ENCODE measurements at places on chromosomes 6 and 20.

- DNase-seq = no peak
These were observed 198.6 kb upstream of the SIM1 start for GRCh38 chr6:100663219-100663863.

GRCh38 chr6:131917318-131917717, 33.9 kb downstream of the CCN2 start:
- no peak for DNase-seq

DNA sequence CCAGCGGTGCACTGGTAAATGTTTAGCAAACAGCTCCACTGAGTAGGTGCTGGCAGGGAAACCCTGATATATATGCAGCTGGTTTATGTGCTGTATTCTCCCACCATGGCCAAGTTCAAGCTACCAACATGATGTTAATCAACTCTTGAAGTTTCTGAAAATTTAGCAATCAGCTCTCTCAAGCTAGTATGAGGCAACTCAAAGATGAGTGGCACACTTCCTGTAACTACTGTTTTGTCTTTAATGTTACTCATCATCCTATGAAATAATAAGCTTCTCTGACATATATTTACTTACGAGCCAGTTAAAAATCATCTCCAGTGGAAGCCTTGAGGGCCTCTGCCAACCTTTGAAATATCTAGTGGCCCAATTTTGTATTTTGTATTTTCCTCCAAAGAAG, 54.7 kb downstream of the TRMT6 start:
- no peak for DNase-seq

GRCh38 chr6:150639823-150640331, 40.2 kb downstream of the PLEKHG1 start:
- no peak for DNase-seq

All from GM12891 (cell line).